Right atrium auricular region (tissue), 2 donors: ENCODE measurements at places on chromosomes 16 and 17. TPM values are rescaled to one million over a fixed set of nuclear protein-coding genes. Genes with fewer than 3 reads are reported as not detected.
A peak's percentile ranks its signal among the peaks of the same experiment; 100 is the strongest.

- H3K36me3 ChIP-seq: peaks cover 13% of the 10 kb centered on the region
- DNase-seq: no peak
- H3K4me3 ChIP-seq: no peak overlapping the region
- H3K4me1 ChIP-seq: no peaks in the 10 kb centered on the region
- H3K27ac ChIP-seq: no peak overlapping the region
- no peaks in the 10 kb centered on the region for H3K27me3 ChIP-seq
Observed at GRCh38 chr17:5511401-5512225, 25.2 kb downstream of the MIS12 start.

DNA sequence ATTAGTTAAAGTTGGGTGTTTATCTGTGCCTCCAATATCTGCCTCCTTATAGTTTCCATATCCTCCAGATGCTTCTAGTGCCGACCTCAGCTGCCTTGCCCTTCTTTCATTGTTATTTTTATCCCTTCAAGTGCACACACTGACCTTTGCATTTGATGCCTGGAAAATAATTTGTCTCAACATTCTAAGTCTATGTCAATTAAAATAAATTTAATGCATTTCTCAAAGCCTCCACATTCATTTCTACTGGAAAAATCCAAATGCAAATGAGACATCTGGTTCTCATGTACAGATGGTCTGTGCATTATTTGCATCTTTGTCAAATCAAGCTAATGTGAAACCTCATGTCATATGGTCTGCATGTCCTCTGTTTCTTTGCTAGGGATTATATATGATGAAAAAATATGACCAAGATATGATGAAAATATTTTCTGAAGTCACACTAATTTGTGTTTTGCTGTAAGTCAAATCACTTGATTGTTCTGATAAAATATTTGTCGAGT is 61.4 kb downstream of the TMEM100 start:
- H3K4me1 ChIP-seq: peaks cover 8% of the 10 kb centered on the region
- no peak for DNase-seq
- no peaks in the 10 kb centered on the region for H3K36me3 ChIP-seq
- H3K4me3 ChIP-seq: no peak overlapping the region

- H3K27ac ChIP-seq: peak overlapping the region; percentile 62
- peaks cover 25% of the 10 kb centered on the region for H3K4me1 ChIP-seq
Observed at GRCh38 chr16:7363422-7364417, 31.1 kb downstream of the RBFOX1 start.

DNA sequence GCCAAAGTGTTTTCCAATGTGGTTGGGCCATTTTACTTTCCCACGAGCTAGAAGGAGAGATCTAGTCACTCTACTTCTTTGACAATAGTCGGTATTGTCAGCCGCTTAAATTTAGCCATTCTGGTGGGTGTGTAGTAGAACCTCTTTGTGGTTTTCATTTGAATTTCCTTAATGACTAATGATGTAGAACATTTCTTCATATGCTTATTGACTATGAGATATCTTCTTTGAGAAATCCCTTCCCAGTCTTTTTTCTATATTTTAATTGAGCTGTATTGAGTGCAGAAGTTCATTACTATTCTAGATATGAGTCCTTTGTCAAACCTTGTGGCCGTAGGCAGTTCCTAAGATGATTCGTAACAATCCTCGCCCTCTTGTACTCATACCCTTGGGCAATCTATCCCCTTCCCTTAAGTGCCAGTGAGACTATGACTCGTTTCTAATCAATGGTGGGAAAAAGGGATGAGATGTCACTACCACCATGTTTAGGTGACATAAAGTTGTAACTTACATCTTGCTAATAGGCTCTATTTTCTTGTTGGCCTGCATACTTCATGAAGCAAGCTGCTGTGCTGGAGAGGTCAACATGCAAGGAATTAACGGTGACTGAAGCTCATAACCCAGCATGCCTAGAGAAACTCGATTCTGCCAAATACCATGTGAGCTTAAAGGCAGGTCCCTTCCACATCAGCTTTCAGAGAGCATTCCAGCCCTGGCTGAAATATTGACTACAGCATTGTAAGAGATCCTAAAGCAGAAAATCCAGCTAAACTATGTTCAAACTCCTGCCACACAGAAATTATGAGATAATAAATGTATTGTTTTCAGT is 817.9 kb upstream of the SOX9 start:
- no peaks in the 10 kb centered on the region for H3K36me3 ChIP-seq
- no peak overlapping the region for H3K4me3 ChIP-seq
- no peaks in the 10 kb centered on the region for H3K4me1 ChIP-seq
- no peak overlapping the region for H3K27ac ChIP-seq
- H3K27me3 ChIP-seq: no peaks in the 10 kb centered on the region

GRCh38 chr17:69466451-69466850 is 52.0 kb downstream of the MAP2K6 start:
- no peaks in the 10 kb centered on the region for H3K4me1 ChIP-seq
- H3K27ac ChIP-seq: no peak overlapping the region
- no peak for DNase-seq
- no peaks in the 10 kb centered on the region for H3K36me3 ChIP-seq
- no peak overlapping the region for H3K4me3 ChIP-seq
- no peaks in the 10 kb centered on the region for H3K27me3 ChIP-seq

Gene NRN1L
- total RNA-seq: not detected

- no peak overlapping the region for H3K4me3 ChIP-seq
- DNase-seq: no peak
- no peaks in the 10 kb centered on the region for H3K27me3 ChIP-seq
- no peaks in the 10 kb centered on the region for H3K36me3 ChIP-seq
- H3K27ac ChIP-seq: no peak overlapping the region
Observed at GRCh38 chr17:14919094-14919493, 346.0 kb downstream of the PMP22 start.

DNA sequence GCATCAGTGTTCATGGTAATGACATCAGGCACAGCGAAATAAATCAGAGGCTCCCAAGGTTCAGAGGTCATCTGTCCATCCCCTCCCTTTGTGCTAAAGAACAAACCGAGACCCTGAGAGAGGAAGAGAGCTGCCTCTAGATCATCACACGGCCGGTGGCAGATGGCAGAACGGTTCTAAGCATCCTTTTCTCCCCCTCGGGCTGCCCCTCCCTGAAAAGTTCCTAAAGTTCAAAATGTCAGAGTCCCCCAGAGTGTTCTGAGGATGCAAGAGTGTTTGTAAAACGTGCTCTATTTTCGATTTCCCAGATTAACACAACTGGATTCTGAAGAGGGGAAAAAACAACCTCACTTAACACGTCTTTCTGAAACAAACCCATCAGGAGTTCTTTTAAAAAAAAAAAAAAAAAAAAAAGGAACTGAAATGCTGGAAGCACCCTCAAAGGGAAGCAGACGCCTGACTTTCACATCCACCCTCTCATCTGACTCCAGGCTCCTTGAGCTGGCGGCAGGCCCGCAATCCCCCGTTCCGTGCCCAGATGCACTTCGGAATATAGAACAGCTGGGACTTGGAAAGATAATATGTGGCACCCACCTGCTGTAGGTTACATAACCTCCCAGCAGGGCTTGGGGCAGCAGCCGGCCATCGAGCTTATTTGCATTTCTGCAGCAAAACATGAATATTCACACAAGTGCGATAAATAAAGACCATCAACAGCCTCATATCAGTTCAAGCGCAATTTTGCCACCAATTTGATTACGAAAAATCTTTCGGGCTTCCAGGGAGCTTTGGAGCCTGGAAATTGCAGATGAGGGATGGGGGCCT is 115.5 kb upstream of the SMURF2 start:
- H3K27me3 ChIP-seq: peaks cover 25% of the 10 kb centered on the region
- H3K36me3 ChIP-seq: no peaks in the 10 kb centered on the region
- peak overlapping the region; percentile 19 for H3K27ac ChIP-seq
- no peak for DNase-seq
- no peak overlapping the region for H3K4me3 ChIP-seq
- no peaks in the 10 kb centered on the region for H3K4me1 ChIP-seq

DNA sequence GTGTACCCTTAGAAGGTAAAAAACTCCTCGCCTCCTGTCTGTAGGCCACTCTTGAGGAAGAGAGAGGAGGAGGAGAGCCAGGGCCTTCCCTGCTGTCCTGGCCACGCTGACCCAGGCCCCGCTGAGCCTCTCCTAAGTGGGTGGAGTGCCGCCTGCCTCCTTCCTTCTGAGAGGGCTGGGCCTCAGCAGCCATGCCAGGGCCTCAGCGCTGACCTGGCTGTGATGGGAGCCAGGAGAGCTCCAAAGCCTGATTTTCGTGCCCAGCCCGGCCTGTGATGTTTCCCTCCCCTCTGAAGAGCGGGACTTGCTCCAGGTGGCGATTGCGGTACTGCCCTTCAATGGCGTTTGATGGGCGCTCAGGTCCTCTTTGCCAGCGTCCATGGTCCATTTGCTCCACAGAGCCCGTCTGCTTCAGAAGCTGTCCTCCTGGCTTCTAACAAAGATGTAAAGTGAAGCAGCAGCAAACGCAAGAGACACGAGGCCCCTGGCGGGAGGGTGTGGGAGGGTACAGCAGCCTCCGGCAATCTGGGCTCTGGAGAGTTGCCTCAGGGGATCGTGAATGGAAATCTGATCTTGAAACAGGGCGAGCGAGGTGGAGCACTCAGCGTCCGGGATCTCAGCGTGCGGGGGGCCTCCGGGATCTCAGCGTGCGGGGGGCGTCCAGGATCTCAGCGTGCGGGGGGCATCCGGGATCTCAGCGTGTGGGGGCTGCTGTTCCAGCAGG is 93.5 kb downstream of the NPIPB11 start:
- H3K36me3 ChIP-seq: no peaks in the 10 kb centered on the region
- H3K27me3 ChIP-seq: no peaks in the 10 kb centered on the region
- DNase-seq: no peak
- no peak overlapping the region for H3K4me3 ChIP-seq
- no peak overlapping the region for H3K27ac ChIP-seq

Gene HOXB4
- total RNA-seq: 0.52 TPM

DNA sequence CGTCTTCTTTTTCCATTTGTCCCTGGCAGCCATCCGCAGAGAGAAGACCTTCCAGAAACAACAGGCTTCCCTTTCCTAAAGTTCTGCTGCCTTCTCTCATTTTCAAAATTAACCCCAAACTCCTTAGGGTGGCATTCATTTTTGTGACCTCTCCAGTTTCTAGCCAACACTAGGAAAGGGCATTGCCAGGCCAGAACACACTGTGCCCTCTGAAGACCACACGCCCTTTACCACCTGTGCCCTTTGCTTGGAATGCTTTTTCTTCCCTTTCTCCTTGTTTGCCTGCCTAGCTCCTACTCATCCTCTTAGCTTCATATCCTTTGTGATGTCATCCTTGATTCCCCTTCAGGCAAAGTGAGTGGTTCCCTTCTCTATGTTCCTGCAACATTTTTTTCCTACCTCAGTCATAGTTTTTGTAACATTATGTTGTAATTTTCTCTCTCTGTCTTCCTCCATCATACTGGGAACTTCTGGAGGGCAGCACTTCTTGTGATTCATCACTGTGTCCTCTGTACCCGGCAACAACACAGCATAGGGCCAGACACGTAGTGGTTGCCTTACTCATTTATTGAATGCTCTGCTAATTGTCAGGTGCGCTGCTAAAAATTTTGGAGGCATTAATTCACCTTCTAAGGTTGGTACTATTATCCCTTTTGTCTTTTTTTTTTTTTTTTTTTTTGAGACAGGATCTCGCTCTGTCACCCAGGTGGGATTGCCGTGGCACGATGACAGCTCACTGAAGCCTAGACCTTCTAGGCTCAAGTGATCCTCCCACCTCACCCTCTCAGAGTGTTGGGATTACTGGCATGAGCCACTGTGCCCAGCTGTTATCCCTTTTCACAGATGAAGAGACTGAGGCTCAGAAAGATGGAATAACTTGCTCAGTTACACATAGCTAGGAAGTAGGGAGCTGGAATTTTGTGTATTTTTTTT is 1.0 kb downstream of the KAT8 start:
- H3K4me1 ChIP-seq: peaks cover 36% of the 10 kb centered on the region
- DNase-seq: no peak
- no peaks in the 10 kb centered on the region for H3K27me3 ChIP-seq
- H3K4me3 ChIP-seq: peak overlapping the region; percentile 86
- H3K36me3 ChIP-seq: peaks cover 47% of the 10 kb centered on the region

Gene MPV17L
- total RNA-seq: 10.8 TPM

GRCh38 chr16:56848955-56849689 is 15.9 kb upstream of the SLC12A3 start:
- no peaks in the 10 kb centered on the region for H3K27me3 ChIP-seq
- DNase-seq: no peak
- H3K4me1 ChIP-seq: peaks cover 15% of the 10 kb centered on the region
- no peak overlapping the region for H3K4me3 ChIP-seq
- no peaks in the 10 kb centered on the region for H3K36me3 ChIP-seq

- peak overlapping the region; percentile 83 for H3K27ac ChIP-seq
- no peaks in the 10 kb centered on the region for H3K36me3 ChIP-seq
- no peaks in the 10 kb centered on the region for H3K4me1 ChIP-seq
- H3K4me3 ChIP-seq: peak overlapping the region; percentile 57
Observed at GRCh38 chr17:48542114-48542656, 2.7 kb downstream of the HOXB2 start.

Gene C16orf54
- total RNA-seq: 0.90 TPM

Gene ABAT
- total RNA-seq: 9.8 TPM

GRCh38 chr16:12375046-12375740 is 398.7 kb downstream of the SNX29 start:
- no peak overlapping the region for H3K4me3 ChIP-seq
- H3K4me1 ChIP-seq: no peaks in the 10 kb centered on the region
- no peak overlapping the region for H3K27ac ChIP-seq

Gene NPIPB13
- total RNA-seq: 1.7 TPM

- H3K27ac ChIP-seq: peak overlapping the region; percentile 57
- H3K4me1 ChIP-seq: no peaks in the 10 kb centered on the region
- no peak overlapping the region for H3K4me3 ChIP-seq
- H3K27me3 ChIP-seq: no peaks in the 10 kb centered on the region
- DNase-seq: no peak
Observed at GRCh38 chr16:24995033-24995432, 20.1 kb downstream of the ARHGAP17 start.

- DNase-seq: peak; percentile 18
- no peaks in the 10 kb centered on the region for H3K4me1 ChIP-seq
- no peaks in the 10 kb centered on the region for H3K36me3 ChIP-seq
- no peaks in the 10 kb centered on the region for H3K27me3 ChIP-seq
Observed at GRCh38 chr17:83026311-83026811, 53.0 kb upstream of the METRNL start.

DNA sequence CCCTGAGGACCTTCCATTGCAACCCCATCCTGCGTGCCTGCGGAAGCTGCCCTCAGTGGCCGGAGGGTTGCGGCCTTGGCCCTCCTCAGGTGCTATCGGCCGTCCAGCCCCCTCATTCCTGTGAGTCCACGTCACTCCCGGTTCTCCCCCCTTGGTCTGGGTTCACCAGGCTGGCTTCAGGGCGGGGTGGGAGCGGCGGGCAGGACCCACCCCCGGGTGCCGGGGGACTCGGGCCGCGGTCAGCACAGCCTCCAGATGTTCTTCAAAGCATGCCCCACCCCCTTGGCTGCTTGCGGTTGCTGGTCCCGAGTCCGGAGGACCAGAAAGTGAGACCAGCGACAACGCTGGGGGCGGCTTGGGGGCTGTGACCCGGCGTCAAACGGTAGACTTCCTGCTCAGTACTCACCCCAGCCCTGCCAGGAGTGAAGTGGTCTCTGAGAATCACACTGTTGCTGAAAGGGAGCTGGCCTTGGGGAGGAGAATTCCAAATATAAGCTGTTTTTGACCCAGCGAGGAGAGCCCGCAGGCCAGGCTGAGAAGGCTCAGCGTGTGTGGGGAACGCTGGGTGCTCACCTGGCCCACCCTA is 4.5 kb downstream of the ZNF469 start:
- no peak overlapping the region for H3K27ac ChIP-seq
- H3K27me3 ChIP-seq: no peaks in the 10 kb centered on the region
- H3K36me3 ChIP-seq: no peaks in the 10 kb centered on the region
- no peaks in the 10 kb centered on the region for H3K4me1 ChIP-seq
- DNase-seq: no peak
